ENCODE measurements at places on chromosomes 2 and 18.

DNA sequence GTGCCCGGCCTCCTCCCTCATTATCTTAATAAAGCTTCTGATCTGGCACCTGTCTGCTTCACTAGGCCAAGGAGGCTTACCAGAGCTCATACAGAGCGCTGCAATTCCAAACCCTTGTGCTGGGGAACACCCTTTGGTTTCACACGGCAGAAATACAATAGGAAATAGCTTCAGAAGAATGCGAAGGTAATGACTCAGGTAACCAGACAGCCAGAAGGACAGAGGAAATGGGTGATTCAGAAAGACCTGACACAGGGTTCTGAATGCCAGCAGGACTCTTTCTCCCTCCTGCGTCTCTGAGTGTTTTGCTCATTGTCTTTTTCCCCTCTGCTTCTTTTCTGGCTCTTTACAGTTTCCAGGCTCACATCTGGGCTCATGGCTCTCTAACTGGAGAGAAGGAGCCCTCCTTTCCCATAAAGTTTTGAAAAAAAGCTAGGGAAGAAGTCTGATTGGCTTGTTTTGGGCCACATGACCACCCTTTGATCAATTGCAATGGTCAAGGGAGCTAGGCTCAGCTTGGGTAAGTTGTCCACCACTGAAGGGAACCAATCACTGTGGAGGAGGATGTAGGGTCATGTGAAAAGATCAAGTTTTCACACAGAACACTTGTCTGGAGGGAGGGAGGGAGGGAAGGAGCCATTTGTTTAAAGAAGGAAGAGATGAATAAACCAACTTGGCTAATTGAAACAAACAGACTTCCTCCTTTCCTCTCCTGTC is 90.5 kb upstream of the UPP2 start:
- DNase-seq, result no peak

- DNase-seq, result no peak
Measured at GRCh38 chr2:149486664-149487063, 100.9 kb downstream of the MMADHC start.

DNA sequence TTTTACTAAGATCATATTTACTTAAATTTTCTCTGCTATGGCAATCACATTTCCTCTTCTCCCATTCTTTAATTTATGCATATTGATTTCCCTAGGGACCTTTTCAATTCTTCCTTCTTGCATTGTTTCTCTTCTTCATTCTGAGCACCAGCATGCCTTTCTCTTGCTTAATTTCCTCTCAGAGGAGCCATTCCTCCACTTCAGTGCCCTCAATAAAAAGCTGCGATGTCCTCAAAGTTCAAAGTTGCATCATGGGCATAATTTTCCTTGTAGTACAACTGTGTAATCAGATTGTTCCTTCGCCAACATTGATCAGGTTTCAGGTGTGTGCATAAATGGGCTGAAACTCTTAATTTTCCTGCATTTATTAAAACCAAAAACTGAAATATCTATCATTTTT is 21.8 kb upstream of the CD226 start:
- no peak for DNase-seq

DNA sequence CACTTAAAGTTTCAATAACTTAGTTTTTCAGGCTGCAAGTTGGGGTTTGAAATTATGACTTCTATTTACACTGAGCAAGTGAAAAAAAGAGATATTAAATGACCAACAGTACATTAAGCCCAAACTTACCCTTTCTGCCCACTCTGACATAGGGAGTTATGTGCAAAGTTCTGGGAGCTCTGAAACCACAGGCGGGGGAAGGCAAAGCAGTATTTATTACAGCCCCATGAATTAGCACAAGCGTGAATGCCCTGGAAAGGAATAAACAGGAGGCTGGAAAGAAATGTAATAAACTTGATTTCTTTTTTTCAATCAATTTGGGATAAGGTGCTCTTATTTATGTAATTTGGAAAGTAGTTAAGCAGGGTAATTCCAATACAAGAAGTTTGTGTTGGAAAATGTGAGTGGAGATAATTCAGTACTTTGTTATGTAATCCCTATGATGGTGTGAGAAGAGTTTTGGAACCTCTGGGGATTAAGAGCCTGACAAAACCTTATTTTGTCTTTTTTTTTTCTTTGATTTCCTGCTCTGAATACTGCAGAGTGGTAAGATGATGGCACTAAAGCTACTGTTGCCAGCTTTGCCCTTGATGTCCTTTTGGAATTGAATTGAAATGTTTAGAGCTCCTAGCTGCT is 351.5 kb downstream of the ARHGAP15 start:
- no peak for DNase-seq

- DNase-seq, result peak; percentile 97
Measured at GRCh38 chr2:231604685-231605606, 12.3 kb downstream of the TEX44 start.

DNA sequence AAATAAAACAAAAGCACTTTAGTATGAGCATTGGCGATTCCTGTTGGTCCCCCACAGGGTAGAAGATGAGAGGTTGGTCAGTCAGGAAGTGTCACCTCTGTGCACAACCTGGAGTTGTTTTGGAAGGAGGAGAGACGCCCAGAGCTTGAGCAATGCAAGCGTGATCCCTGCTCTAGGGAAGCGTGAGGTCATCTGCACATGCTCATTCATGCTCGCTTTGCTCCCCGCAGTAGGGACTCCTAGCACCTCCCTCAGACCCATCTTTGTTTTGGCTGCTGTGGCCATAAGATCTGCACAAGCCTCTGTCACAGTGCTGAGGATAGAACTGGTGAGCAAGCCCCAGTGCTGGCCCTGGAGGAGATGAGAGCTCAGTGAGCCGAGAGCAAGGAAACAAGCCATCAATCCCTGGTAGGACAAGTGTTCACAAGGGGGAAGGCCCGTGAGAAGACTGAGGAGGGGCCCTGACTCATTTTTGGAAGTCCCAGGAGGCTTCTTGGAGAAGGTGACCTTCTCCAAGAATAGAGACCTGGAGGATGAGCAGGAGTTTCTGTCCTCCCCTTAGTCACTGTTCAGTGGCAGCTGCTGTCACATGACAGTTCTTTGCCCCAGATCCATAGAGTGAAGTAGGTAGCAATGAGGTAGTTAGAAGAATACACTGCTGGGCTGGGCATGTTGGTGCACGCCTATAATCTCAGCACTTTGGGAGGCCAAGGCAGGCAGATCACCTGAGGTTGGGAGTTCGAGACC is 13.3 kb upstream of the ATP8B1 start:
- DNase-seq, result peak; percentile 19

DNA sequence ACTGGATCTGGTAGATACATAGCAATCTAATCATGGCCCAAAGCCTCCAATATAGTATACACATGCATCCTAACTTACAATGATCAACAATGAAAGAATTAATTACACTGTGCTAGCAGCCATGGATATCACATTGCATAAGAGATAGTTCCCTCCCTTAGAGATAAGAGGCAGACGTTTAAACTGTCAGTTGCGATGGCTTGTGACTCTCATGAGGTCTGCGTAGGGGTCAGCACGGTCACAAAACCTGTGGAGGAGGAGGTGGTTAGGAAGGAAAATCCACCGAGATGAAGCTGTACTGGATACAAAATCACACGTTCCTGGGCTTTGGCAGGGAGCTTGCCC is 800 bp upstream of the RALB start:
- no peak for DNase-seq

GRCh38 chr2:128660836-128661235 is 342.2 kb upstream of the HS6ST1 start:
- no peak for DNase-seq

- no peak for DNase-seq
Measured at GRCh38 chr18:21463718-21464117, 136.8 kb downstream of the ESCO1 start.

DNA sequence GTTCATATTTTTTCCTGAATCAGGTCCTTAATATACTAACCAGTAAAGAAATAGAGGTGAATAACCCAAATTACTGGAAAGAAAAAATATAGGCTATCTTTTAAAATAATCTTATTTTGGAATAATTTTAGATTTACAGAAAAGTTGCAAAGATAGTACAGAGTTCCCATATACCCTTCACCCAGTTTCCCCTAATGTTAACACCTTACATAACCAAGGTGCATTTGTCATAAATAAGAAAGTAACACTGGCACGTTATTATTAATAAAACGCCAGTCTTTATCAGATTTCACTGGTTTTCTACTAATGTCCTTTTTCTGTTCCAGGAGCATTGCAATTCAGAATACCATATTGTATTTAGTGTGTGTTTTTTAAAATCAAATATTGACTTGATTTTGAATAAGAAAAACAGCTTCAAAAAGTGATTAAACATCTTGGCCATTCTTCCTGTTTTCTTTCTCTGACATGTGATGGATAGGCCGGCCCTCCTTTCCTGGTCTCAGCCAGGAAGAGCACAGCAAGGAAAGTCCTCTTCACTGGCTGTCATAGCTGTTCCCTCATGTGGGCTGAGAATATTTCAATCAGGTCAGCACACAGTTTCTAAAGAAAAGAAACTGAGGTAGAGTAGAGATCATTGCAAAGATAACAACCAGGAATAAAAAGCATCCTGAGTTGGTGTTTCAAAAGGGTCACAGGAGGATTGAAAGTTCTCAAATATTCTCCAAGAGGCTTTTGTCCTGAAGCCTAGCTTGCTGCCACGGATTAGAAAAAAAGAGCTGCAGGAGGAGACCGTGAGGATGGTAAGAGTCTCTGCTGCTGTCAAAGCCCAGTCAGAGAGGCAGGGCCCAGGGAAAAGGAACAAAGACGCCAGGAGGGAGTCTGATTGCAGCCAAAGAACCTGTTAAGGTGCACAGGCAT is 79.3 kb upstream of the ARL5A start:
- no peak for DNase-seq

DNA sequence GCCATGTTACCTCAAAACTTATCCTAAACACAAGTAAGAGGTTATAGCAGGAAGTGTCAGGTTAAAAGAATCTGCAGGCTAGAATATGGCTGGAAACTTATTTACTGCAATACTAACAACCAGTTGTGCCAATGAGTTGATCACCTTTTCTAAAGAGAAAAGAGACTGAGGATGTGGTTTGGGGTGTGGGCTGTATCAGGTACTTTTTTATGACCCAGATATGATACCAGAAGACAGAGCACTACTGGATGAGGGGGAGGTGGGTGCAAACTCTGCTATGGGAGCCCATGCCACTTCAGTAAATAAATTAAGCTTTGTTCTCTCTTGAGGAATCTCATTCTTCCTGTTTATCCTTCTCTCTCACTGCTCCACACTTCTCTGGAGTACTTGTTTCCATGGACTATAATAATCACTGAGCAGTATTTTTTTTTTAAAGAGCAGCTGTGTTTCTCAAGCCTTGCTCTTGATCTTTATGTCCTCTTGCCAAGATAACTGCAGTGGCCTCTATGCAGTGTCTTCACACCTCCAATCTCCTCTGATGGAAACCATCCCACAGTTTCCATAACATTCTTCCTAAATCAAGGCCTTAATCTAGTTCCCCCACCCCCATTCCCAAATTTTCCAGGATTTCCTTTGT is 51.2 kb upstream of the NOSTRIN start:
- peak; percentile 42 for DNase-seq

GRCh38 chr18:13973061-13973575 is 57.8 kb upstream of the MC2R start:
- no peak for DNase-seq

DNA sequence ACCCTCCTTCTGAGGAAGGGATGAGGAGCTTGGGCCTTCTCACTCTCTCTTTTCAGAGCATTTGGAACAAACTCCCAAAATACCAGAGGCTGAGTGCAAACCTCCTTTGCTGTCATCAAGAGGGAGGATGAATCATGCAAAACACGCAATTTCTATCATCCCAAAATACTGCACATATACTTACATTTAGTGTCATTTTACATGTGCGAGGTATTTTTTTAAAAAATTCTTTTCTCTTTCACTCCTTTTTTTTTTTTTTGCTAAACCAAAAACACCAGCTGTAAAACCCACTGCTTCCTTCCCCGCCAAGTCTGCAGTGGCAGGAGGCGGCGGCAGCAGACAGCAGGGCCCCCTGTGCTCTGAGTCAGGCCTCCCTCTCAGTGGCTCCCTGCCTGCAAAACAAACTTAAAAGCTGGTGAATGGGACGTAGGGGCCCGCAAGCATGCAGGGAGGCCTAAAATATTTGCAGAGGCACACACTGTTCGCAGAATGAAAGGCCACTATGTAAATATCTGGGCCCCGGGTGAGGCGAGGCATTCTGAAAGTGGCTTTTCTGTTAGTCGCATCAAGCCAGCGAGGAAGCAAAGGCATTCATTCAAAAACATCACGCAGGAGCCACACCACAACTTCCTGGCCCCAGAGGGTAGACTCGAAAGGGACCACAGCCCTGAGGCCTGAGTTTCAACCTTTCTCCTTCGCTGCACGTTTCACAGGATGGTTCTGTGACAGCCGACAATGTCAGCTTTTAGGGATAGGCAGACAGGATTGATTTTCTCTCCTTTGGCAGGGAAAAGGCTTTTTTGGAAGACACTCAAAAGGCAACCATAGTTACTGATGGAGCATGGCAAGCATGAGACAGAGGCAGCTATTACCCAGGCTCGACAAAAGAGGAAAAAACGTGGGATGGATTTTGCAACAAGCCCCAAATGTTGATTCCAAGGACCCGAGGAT is 73.4 kb downstream of the ACTR2 start:
- DNase-seq, result peak; percentile 91

GRCh38 chr18:41594582-41594981 is 360.5 kb upstream of the PIK3C3 start:
- no peak for DNase-seq

DNA sequence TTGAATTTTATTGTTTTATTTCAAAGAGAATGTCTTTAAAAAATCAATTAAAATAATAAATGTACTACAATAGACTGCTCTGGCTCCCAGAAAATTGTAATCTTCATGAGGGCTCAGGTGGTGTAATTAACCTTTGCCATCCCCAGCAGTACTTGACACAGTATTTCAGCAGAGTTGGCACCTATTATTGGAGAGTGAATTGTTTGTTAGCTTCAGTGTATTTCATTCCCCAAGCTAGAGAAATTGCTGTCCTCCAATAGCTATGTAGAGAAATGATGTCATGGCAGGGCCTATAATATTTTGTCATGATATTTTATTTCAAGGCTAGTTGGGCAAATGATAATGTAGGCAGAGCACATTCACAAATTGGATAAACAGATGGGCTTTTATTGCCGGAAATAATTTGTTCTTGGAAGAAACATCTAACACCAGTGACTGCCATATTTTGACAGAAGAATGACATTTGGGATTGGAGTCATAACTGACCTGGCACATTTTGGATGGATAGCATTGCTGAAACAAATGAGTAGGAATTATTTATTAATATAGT is 712.0 kb upstream of the NXPH2 start:
- DNase-seq, result no peak

DNA sequence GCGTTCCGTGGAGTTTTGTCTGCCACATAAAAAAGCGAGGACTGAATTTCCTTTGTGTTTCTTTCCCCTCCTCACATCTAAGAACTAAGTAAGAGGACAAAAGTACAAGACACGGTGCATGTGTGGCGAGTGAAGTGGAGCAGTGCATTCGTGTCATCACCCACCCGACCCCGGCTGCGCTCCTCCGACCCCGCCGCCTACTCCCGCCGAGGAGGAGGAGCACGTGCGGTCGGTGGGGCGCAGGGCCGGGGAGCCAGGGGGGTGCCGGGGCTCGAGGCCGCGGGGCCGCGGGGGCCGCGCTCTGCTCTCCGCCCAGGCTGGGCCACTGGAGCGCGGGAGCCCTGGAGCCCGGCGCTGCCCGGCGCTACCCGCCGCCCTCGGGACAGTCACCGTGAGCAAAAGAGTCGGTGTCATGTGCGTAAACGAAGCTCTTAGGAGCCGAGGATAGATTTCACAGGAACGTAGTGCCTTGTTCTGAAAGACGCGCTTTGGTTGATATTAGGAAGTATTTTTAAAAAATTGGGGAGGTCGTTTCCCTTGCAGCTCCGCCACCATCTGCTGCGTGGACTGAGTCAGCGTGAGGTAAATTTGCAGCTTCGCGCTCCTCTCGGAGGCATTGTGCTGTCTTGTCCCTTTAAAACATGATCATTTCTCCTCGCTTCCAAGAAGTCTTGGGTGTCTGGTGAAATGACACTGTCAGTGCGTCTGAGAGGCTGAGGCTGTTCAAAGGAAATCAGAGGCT is 11.0 kb downstream of the TBR1 start:
- no peak for DNase-seq

Data from activated CD8-positive, alpha-beta memory T cell treated with anti-CD3 and anti-CD28 coated beads, Interleukin-2, amount 10 ng/mL, durations not matched to agents 7 days and 5 days (primary cell).